Vagina (tissue), 2 donors: ENCODE measurements at places on chromosomes 4 and X.

DNA sequence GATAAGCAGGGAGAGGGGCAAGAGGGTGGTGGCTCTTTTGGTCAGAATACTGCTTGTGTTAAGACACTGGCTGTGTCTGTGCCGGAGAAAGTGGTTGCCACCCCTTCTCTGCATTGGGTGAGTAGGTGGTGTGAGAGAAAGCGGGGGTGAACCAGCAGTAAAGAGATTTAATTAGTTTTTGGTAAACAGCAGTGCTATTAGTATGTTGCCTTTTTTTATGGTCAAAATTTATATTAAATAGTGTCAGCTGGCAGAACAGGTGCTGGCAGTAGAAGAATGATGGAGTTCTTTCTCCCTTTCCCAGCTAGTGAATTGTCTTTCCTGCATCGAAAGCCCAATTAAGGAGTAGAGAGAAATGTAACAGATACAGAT lies 181.6 kb downstream of the LARP7 start:
- no peak for DNase-seq

- DNase-seq, result no peak
Measured at GRCh38 chr4:148376151-148376550, 66.1 kb downstream of the NR3C2 start.

- DNase-seq, result no peak
Measured at GRCh38 chr4:25883565-25883964, 20.8 kb upstream of the SEL1L3 start.

DNA sequence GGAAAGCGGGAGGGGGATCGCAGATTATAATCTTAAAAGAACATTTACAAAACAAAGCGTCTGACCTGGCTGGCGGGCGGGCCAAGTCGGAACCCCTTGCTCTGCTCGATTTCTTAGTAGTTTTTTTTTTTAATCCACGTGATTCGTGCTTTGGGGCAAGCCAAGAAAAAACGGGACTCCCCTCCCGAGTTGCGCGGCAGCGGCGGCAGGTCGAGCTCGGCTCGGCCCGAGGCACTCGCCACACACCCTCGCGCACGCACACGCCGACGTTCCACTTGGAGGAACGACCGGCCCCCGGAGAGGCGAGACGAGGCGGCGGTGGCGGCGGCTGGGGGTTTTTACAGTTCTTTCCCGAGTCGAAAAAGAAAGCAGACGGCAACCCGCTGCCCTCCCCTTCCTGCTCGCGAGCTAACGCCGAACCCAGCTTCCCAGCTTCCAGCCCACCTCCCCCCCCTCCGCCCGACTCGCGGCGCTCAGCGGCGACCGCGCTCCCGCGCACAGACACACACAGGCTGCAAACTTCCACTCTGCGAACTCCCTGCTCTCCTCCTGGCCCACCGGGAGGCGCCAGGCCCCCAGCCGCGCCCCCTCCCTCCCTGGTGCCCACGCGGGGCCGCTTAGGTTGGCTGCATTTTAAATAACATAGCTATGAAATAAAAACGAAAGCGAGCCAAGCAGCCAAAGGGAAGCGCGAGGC lies 1.2 kb downstream of the BCOR start:
- no peak for DNase-seq

GRCh38 chrX:7059214-7059838 lies 88.2 kb upstream of the STS start:
- no peak for DNase-seq

- no peak for DNase-seq
Measured at GRCh38 chr4:109588176-109588575, 28.1 kb downstream of the MCUB start.

DNA sequence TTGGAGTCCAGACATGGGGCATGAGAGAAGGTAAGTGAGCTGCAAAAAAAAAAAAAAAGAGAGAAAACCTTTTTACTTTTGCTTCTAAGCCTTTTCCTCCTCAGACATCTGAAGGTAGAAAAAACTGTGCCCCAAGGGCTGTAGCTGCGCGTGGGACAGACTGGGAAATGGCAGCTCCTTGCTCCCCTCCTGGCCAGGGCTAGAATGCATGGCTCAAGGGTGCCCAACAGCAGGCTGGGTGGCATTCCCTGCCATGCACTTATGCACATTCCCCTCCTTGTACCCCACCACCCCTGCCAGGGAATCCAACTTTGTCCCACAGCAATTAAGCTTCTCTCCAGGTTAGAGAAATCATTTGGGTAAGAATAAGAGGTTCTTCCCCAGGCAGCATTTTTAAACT lies 421.2 kb downstream of the TRAM1L1 start:
- DNase-seq, result no peak

DNA sequence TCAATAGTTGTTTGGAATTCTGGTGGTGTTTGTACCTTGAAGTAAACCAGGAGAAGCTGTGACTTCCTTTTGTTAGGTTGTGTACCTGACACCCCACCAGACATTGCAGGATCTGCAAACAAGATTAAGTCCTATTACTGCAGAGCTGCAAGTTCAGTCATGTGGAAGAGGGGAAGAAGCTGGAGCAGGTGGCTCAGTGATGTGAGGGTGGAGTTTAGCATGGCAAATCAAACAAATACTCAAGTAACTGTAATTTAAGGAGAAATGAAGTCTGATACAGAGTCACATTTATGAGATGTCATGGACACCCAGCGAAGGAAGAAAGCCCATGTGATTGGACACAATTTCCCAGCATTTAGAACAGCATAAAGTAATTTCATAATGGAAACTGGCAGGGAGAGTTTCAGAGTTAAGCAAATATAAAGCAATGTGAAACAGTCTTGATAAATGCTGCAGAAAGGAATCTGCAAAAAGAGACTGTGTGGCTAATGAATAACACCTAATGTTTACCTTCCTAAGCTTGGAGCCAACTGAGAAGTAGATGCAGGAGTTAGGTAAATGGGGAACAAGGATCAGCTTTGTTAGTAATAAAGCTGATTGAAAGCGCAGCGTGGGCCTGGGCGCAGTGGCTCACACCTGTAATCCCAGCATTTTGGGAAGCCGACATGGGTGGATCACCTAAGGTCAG lies 249.1 kb downstream of the GBA3 start:
- DNase-seq, result no peak

DNA sequence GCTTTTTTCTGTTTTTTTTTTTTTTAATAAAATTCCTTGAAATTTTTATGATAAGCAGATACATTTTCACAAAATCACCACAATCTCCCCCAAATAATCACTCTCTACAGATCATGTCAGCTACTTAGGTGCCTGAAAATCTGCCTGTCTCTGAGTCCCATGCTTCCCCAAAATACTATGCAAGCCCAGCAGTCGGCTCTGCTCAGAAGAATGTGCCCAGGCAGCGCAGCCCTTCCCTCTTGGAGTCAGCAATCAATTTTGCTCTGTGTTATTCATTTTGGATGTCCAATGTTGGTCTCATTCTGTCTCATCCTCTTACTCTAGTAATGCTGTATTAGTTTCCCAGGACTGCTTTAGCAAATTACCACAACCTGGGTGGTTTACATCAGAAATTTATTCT lies 24.9 kb upstream of the C1QTNF7 start:
- DNase-seq, result no peak

DNA sequence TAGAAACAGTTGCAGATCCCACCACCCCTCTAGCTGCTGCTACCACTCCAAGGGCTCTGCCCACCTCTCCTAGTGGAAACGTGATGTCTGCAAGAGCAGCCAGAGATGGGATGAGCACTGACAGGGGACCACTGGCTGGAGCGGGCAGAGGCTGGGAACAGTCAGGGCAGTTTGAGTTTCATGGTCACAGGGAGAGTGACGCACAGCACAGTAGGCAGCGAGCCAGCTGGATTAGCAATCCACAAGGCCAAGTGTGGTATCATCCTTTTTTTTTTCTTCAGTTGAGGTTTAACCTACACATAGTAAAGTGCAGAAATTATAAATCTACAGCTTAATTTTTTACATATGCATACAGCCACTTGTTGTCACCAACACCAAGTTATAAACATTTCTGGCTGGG lies 6.4 kb upstream of the SCML2 start:
- no peak for DNase-seq

- DNase-seq, result no peak
Measured at GRCh38 chr4:158193171-158193749, 17.0 kb upstream of the TMEM144 start.

DNA sequence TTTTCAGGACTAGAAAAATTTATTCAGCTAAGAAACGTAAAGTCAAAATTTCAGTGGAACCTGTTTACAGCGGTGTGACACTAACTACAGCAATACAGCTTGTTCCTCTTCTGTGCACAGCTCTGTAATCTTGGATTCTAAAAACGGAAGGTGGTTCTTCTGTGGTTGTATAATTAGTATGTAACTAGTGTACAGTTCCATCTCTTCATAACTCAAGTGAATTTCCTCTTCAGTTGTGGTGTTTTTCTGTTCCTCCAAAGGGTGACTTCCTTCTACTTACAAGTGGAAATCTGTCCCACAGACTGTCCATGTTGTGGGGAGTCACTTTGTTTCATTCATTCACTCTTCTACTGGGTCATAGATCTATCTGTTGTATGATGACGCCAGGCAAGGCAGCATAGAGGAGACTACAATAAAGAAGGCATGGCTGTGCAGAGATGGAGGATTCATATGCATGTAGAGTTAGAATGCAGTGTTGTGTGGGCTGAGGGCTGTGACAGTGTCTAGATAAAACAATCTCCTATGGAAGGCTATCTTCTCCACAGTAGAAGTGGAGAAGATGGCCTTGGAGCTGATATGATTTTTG lies 5.4 kb downstream of the DAPP1 start:
- DNase-seq, result no peak

- DNase-seq, result no peak
Measured at GRCh38 chr4:137370679-137371078, 161.6 kb downstream of the PCDH18 start.

DNA sequence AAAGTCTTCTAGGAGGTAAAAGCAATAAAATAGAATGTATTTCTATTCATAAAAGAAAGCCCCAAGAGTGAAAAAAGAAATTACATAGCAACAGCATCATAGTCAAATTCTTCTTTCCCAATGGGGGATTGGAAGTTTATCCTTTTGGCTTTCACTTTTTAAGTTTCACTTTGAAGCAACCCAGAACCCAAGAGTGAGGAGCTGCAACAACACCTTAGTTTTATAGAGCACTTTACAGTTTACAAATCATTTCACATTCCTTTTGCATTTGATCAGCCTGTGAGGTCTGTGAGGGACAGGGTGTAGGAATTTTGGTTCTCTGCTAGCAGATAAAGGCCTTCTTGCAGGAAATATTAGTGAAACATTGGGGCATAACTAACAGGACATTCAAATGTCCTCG lies 112.0 kb upstream of the NDP start:
- no peak for DNase-seq

GRCh38 chrX:54921427-54922021 lies 900 bp downstream of the TRO start:
- no peak for DNase-seq

DNA sequence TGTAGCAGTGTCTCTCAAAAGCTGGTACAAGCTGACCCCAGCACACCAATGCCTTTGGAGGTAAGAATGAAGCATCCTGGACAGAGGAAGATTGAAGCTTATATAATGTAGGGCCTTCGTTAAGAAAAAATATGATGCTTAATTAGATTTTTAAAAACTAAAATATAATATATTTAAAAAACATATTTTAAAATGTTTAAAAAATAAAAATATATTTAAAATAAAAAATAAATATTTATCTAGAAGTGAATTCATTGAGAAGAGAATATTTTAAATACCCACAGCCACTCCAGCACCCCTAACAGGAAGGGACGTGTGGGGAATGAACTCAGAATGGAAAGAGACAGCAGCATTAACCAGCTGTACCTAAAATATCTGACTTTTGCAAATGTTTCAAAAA lies 65.1 kb upstream of the DDX53 start:
- no peak for DNase-seq

DNA sequence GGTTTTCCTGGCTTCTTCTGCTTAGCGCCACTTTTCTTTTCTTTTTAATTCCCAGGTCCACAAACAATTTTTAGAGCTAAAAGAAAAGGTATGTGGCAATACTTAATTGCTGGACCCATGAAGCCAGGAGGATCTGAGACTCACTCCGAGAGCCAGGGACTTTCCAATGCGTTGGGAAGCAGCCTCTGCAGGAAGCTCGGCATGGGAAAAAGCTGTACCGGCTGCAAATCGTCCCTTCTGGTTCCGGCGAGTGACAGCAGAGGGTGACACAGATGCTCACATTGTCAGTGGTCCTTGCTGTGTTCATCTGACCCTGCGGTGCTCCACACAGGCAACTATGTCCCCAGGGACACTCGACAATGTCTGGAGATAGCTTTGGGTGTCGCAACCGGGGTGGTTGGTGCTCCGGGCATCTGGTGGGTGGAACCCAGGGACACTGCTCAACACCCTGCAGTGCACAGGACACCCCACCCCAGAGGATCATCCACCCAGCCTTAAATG lies 164.0 kb downstream of the PRKX start:
- DNase-seq, result no peak

DNA sequence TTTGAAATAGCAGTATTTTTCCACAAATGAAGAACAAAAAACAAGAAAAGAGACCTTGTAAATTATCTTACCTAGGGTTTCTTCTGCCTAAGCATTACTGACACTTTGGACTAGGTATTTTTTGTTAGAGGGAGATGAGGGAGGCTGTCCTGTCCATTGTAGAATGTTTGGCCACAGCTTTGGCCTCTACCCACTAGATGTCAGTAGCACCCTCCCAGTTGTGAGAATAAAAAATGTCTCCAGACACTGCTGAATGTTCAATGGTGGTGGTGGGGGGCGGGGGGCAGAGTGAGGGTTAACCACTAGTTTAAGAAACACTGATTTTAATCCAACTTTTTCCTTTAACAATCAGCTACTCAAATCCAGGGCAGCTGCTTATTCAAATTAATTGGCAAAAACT lies 25.8 kb downstream of the OTUD4 start:
- DNase-seq, result no peak

DNA sequence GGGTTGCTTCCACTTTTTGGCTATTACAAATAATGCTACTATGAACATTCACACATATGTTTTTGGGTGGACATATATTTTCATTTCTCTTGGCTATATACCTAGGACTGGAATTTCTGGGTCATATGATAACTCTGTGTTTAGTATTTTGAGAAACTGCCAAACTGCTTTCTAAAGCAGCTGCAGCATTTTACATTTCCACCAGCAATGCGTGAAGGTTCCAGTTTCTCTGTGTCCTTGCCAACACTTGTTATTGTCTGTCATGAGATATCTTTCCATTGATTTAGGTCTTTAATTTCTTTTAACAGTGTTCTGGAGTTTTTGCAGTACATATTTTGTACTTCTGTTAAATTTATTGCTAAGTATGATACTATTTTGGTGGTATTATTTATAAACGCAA lies 48.3 kb downstream of the CLCN5 start:
- no peak for DNase-seq

- DNase-seq, result no peak
Measured at GRCh38 chr4:173013232-173013930, 155.2 kb upstream of the GALNT7 start.

DNA sequence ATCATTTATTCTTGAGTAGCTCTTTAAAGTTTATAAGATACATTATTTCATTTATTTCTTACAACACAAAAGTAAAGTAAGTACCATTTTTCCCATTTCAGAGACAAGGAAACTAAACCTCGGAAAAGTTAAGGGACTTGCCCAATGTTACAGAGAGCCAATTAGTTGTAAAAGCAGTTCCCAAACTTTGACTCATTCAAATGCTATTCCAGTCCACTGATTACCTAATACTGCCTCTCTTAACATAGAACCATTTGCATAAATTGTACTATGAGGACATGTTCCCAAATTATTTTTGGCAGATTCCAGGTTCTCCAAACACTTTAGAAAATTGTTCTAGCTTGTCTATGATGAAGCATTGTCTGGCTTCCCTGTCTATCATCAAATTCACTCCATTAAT lies 45.6 kb upstream of the GRIA3 start:
- no peak for DNase-seq

GRCh38 chrX:95626748-95627147 lies 1057.9 kb upstream of the DIAPH2 start:
- no peak for DNase-seq
